NCI-H2081 (cell line): ENCODE measurements at places on chromosomes 16 and 17.

DNA sequence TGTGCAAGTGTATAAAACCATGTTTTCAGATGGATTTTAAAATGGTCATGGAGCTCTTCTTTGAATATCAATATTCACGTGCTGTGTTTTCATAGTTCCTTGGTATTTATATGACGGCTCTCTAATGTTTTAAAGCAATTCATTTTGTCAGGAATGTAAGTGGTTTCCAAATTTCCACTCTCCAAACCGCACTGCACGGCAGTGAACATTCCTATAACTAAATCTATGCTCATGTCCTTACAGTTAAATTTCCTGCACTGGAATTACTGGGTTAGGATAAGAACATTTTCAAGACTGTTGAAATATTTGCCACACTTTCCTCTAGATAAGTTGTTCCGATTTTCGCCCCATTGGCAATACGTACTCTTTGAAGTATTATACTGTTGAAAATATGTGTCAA is 398.9 kb downstream of the PMP22 start:
- no peak for DNase-seq

DNA sequence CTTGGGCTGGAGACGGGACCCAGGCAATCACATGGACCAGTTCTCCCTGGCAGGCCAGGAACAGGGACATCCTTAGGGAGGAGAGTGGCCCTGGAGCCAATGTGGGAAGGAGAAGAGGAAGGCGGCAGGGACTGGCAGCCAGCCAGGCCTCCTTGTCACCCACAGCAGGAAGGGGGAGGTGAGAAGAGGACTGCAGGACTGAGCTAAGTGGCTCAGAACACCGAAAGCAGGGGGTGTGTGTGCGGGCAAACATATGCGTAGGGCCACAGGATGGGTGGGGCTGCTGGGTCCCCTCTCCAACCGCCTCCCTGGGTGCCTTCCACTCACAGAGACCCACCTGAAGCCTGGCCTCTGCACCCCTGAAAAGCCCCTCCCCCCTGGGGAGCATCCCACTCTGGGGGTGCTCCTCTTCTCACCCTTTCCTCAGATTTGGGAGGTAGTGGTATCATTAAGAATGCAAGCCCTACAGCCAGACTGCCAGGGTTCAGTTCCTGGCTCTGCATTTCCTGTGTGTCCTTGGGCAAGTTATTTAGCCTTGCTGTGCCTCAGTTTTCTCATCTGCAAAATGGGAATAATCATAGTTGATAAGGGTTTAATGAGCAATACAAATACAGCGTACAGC is 8.1 kb downstream of the PNMT start:
- peak; percentile 52 for DNase-seq

DNA sequence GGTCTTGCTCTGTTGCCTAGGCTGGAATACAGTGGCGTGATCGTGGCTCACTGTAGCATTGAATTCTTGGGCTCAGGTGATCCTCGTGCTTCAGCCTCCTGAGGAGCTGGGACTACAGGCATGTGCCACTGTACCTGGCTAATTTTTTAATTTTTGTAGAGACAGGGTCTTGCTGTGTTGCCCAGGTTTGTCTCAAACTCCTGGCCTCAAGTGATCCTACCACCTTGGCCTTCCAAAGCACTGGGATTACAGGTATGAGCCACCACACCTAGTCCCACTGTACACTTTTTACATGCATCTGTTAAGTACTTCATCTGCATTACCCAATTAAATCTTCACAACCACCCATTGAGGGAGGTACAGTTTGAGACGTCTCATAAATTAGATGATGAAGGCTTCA is 12.4 kb downstream of the TNRC6A start:
- DNase-seq = no peak

- peak; percentile 22 for DNase-seq
Measured at GRCh38 chr17:19646788-19647696, 1.5 kb upstream of the ALDH3A2 start.

DNA sequence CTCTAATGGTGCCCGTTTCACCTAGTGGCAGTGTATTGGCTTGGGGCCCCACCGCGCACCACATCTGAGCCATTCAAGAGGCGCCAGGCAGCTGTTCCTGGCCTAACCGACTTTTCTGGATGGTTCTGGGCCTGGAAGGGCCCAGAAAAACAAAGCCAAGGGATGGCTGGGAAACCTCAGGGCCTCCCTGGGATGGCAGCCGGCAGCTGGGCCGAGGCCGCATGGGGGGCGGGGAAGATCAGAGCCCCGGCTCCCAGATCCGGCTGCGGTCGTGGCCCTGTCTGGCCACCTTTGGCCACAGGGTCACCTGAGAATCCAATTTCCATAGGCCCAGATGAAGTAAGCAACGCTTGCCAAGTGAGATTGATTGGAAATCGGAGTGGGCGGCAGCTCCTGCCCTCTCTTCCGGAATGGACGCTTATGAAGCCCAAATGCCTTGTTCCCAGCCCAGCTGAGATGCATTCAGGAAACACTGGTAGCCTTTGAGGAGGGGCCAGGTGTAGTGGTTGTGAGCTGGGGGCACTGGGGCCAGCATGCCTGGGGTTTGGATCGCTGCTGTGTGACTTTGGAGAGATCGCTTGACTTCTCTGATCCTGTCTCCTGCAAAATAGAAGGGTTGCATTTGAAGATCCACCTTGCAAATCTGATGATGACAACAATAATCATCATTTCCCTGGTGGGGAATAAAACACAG is 163.8 kb upstream of the GSE1 start:
- no peak for DNase-seq

DNA sequence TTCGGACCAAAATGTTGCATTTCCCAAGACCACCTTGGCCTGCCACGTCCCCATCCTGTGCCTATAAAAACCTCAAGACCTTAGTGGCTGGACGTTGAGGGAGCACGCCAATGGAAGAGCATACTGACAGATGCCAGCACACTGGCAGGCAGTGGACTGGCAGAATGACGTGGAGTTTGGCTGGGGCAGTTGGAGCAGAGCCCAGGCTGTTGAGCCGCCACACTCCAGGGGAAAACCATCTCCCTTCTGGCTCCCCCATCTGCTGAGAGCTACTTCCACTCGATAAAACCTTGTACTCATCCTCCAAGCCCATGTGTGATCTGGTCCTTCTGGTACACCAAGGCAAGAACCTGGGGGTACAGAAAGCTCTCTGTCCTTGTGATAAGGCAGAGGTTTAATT is 494.1 kb downstream of the CDH11 start:
- no peak for DNase-seq

- DNase-seq = no peak
Measured at GRCh38 chr16:65538976-65539375, 417.1 kb upstream of the CDH11 start.

- DNase-seq = no peak
Measured at GRCh38 chr16:5374184-5374583, 276.6 kb upstream of the EEF2KMT start.

GRCh38 chr16:58024486-58025350 is 836 bp upstream of the MMP15 start:
- no peak for DNase-seq

GRCh38 chr17:72104863-72105234 is 16.0 kb upstream of the SOX9 start:
- DNase-seq = no peak

GRCh38 chr17:63786971-63787711 is 13.2 kb downstream of the DDX42 start:
- no peak for DNase-seq

DNA sequence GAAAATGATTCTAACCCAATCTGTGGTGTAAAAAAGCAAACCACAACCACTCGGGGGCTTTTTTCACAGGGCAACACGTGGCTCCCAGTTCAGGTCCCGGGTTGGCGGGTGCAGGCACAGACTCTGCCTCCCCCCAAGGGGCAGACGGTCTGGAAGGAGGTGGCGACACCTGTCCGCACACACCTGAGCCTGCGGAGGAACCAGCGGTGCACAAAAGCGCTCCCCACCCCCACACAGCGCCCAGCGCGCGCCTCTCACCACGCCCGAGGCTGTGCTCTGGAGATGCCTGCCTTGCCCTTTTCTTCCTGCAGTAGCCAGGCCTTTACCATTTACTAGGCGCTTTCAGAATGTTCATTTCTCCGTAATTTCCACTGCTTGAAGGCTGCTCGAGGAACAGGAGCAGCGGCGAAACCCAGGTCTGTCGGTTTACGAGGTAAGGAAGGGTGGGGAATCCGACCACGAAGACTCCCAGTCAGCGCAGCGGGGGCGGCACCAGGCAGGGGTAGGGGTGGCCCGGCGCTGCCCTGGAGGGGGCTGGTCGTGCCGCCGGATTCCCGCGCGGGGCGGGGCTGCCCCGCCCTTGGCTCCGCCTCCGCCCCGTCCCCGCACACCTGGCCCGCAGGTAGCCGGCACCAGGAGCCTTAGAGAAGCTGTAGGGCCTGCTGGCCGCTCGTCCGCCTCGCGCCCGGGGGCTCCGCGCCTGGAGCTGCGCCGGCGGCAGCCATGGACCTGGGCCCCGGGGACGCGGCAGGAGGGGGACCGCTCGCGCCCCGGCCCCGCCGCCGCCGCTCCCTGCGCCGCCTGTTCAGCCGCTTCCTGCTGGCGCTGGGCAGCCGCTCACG is at the start of gene USP43:
USP43 (plus strand) TSS at position 608 of the 842 bp plus-strand sequence; CDS start at position 724, 116 bp downstream.
- DNase-seq = peak; percentile 25

- DNase-seq = no peak
Measured at GRCh38 chr17:43482103-43483012, 1.4 kb upstream of the DHX8 start.

GRCh38 chr16:11679250-11679649 is 11.0 kb downstream of the SNN start:
- no peak for DNase-seq

DNA sequence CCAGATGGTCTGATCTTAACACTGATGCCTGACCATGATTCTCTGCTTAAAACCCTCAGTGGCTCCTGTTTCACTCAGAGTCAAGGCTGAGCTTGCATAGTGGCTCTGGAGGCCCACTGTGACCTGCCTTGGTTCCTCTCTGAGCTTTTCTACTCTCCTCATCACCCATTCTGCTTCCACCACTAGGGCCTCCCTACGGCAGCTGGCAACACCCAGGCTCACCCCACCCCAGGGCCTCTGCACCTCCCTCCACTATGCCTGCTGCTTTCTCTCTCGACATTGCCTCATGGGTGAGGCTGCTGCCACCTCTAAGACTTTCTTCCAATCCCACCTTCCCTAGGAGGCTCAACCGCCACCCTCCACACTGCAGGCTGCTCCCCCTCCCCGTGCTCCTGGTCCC is 127.6 kb downstream of the IRX3 start:
- no peak for DNase-seq

- no peak for DNase-seq
Measured at GRCh38 chr17:48012654-48013053, 24.9 kb downstream of the COPZ2 start.

DNA sequence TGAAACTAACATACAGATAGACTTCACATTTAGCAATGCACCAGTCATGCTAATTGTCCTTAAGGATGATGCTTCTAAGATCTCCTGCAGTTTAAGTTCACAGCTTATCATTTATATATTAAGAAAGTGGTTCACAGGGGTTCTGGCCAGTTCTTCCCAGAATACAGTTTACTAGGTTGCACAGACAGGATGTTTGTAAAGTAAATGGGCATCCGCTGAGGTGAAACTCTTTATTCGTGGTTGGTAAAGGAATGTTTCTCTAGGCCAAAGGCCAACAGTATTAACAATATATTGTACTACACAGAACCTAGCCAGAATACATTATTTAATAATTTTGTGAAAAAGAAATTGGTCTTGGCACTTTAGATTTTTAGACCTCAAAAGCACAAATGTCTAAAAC is 1427.3 kb downstream of the CDH8 start:
- no peak for DNase-seq

GRCh38 chr17:1597861-1598342 is 30.7 kb downstream of the SLC43A2 start:
- no peak for DNase-seq

DNA sequence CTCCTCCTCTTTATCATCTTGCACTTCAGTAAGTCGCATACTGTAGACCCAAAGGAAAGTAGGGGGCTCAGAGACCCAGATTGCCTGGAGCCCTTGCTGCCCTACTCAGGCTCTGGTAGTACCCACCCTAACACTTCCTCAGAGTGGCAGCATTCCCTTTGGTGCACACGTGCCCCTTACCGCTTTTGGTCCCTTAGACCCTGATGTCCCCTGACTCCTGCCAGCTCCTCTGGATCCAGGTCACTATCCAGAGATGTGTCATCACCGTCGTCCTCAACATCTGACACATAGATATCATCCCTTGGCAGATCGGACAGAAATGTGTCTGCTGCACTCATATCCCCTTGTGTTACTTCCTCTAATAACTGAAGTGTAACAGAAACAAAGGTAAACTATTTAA is 5.4 kb upstream of the PSMC5 start:
- DNase-seq = no peak
